Stimulated activated CD4-positive, alpha-beta T cell treated with anti-CD3 and anti-CD28 coated beads, Interleukin-12 subunit alpha, Interleukin-12 subunit beta, amount 100 ng/mL, for 48 hours (primary cell): ENCODE measurements at places on chromosomes 7 and 10.

DNA sequence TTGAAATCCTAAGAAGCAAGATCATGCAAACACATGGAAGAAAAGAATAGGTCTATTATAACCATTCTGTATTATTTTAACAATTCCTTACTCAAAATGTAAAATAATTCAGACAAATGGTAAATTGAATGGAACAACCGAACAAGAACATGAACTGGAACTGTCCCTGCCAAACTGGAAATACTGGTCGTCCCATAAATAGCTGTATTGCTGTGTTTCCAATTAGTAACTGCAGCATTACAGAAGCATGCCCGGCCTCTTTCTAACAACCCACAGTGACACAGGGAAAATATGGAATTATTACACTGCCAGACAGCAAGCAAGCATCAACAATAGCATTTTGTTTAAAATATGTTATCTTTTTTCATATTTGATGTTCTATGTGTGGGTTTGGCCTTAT lies 1138.5 kb upstream of the PHF14 start:
- DNase-seq = no peak

- DNase-seq = no peak
These were observed 201.9 kb downstream of the INHBA start for GRCh38 chr7:41501006-41501405.

GRCh38 chr7:150787321-150788281 lies 12.6 kb downstream of the TMEM176B start:
- no peak for DNase-seq

DNA sequence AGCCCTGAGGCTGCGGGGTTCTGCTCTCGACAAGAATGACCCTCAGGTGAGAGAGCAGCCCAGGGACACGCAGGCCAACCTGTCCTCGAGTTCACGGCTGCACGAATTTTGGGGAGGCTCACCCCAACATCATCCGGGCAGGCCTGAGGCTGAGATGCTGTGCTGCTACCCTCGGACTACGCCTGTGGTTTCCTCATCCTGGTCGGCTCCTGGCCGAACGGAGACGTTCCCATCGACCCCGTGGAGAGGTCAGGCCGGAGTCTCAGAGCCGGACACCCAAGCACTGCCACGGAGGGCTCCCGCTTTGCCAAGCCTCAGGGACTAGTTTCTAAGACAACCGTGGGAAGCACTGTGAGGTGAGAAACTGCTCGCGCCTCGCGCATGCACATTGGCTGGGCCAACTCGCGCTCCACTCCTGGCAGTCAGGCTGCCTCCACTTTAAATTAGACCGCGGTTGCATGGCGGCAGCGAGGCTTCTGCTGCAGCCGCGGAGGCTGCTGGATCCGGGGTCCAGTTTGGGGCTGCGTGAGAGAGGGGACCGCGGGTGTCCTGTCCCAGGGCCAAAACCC lies 203.4 kb downstream of the ZNF716 start:
- DNase-seq = no peak

GRCh38 chr10:48574322-48574796 lies 30.5 kb downstream of the ARHGAP22 start:
- DNase-seq = no peak

GRCh38 chr7:157009170-157009777 lies 1.2 kb downstream of the MNX1 start:
- no peak for DNase-seq

- DNase-seq = no peak
These were observed 27.8 kb downstream of the DIP2C start for GRCh38 chr10:661597-662222.

GRCh38 chr7:139697056-139697455 lies 80.7 kb downstream of the HIPK2 start:
- DNase-seq = no peak

DNA sequence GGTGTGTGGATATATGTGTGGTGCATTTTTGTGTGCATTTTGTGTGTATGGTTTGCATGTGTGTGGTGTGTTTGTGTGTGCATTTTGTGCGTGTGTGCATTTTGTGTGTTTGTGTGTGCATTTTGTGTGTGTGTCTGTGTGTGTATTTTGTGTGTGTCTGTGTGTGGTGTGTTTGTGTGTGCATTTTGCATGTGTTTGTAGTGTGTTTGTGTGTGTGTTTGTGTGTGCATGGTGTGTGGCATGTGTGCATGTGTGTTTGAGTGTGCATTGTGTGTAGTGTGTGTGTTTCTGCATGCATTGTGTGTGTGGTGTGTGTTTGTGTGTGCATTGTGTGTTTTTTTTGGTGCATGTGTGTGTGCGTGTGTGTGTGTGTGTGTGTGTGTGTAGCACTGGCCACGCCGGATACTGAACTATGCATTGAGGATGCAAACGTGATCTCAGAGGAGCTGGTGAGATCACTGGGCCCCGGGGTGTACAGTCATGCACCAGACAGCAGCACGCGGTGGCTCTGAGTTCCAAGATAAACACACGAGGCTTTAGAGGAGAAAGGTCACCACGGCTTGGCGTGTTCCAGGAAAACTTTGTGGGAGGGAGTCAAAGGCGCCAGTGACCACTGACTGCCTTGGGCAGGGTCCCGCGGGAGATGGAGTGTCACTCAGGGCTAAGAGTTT lies 106.6 kb upstream of the SHH start:
- DNase-seq = no peak

DNA sequence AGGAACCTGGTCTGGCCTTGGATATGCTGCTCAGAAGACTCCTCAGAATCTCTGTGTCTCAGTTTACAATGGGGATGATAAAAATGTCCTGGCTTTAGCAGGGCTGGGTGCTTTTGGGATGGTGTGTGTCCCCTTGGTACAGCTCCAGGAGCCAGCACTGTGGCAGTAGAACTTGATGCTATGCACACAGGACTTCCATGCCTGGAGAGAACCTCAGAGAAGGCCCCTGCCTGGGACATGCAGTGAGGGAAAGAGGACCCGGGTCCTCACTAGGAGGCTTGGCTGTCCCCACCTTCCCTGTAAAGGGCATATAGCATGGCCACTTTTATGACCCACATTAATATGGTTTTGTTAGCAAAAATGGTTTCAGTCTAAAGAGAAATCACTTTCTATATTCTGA lies 100.5 kb downstream of the GLRX3 start:
- no peak for DNase-seq

- DNase-seq = no peak
These were observed 395.6 kb downstream of the CALN1 start for GRCh38 chr7:72016574-72016973.

GRCh38 chr10:63843107-63843506 lies 321.9 kb downstream of the REEP3 start:
- no peak for DNase-seq

DNA sequence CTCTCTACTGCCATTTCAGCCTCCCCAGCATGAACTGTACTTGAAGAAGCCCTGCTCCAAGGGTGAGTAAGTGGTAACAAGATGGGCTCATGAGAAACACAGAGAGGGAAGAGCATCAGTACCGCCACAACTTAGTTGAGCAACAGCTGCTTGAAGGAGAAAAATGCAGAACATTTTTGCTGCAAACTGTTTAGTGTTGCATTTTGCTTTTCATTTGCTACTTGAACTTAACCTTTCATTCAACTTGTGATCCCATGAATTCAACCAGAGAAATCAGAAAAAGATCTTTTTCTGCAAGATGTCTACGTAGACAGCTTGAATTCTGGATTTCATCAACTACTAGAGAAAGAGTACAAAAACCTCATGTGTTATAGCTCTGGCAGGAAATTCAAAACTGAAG lies 40.7 kb downstream of the ANK3 start:
- no peak for DNase-seq

DNA sequence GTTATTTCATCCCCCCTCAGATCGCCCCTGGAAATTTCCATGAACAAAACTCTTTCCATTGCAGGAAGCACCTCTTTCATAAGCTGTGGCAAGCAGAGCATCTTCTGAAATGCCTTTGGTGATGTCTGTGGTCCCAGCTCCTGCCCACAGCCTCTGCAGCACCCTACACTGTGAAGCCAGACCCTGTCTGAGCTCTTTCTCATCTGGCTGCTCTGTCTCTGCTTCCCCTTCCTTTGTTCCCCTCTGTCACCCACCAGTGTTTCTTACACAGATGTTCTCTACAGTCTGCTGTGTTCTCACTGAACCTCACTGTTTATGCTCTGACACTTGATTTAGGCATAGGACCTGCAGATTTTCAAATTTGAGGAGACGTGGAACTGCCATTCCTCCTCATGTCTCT lies 1.9 kb upstream of the TAS2R39 start:
- no peak for DNase-seq

DNA sequence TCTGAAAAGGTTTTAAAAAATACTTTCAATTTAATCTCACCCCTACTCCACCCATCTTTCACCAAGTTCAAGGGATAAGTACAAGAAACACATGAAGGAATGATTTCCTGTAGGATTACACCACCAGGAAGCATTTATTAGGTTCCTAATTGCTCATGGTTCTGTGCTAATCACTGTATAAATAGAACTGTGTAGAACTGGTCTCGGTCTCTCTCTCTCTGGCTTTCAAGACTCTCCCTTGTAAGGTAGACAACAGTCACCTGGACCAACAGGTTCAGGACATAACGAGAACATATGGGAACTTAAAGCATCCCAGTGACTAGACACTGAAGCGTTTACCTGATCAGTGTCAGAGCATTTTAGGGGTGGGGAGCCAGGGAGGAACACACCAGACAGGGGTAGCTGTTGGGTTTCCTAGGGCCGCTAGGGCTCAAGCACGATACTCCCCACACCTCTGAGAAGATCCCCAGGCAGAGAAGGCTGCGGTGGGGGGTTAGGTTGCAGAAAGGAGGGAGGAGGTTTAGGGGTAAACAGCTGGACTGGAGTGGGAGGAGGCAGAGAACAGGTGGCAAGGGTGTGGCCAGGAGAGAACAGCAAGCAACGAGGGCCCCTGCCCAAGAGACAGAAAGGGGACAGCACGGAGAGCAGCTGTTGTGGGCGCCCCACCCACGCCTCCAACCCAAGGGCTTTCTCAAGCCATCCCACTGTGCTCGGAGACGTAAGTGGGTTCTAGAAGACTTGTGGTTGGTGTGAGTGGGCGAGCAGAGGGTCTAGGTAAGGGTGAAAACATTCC lies 52.5 kb upstream of the USP6NL start:
- no peak for DNase-seq

GRCh38 chr7:69906283-69906995 lies 308.2 kb downstream of the AUTS2 start:
- DNase-seq = no peak

- no peak for DNase-seq
These were observed 32.2 kb downstream of the MRPS33 start for GRCh38 chr7:140982508-140982907.

GRCh38 chr10:110081911-110082310 lies 74.1 kb downstream of the ADD3 start:
- DNase-seq = no peak

GRCh38 chr10:24383681-24384106 lies 174.8 kb downstream of the KIAA1217 start:
- DNase-seq = peak; percentile 40

DNA sequence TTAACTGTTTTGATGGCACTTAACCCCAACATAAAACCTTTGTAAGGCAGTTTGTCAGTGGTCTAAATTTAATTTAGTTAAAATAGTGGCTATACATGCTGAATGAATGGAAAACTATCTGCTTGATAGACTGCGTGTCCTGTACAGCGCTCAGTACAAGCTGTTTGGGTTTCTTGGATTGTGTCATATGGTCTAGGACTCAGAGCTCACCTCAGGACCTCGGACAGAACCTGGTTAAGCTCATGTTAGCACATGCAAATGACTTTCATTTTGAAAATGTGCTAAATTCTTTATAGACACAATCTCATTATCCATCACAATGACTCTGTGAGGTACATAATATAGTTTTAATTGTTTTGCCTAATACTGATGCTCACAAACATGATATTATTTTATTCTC lies 55.7 kb upstream of the RELN start:
- DNase-seq = no peak

GRCh38 chr7:93212881-93213280 lies 13.4 kb downstream of the HEPACAM2 start:
- no peak for DNase-seq

GRCh38 chr7:135109976-135110375 lies 37.9 kb upstream of the TMEM140 start:
- DNase-seq = no peak

GRCh38 chr7:51182636-51183166 lies 133.9 kb downstream of the COBL start:
- DNase-seq = no peak

- no peak for DNase-seq
These were observed 132.3 kb downstream of the HGF start for GRCh38 chr7:81637534-81637933.

GRCh38 chr10:108203905-108204527 lies 1039.5 kb upstream of the SORCS1 start:
- DNase-seq = no peak

DNA sequence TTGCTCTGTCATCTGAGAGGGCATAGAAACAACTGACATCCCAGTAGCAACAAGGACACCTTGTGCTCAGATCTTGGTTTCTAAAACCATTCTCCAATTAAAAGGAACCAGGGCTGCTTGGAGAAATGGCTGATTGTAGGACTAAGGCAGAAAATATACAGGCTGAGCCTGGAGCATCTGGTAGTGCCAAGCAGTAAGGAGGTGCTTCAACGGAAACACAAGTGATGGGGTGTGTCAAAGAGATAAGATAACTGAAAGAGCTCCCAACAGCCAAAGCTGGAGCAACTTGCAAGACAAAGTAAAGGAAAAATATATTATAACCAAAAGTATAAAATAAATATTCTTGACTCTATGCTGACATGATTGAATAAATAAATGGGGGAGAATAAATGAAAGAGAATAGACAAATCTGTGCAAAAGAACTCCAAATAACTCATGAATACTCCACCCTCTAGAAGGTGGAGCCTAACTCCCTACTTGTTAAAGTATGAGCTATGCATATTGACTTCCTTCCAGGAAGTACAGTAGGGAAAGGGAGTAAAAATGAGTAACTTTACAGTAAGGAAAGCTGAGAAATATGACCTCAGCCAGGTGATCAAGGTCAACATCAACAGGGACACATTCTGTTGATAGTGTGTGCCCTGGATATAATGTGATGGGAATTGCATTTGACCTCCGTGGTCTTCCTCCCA lies 162.4 kb downstream of the NOC3L start:
- no peak for DNase-seq

GRCh38 chr7:148020679-148021078 lies 569.9 kb upstream of the C7orf33 start:
- no peak for DNase-seq

- no peak for DNase-seq
These were observed 40.0 kb downstream of the TNKS2 start for GRCh38 chr10:91838199-91838598.

GRCh38 chr10:119268871-119269506 lies 61.6 kb downstream of the GRK5 start:
- DNase-seq = no peak

- DNase-seq = no peak
These were observed 31.9 kb downstream of the NEUROD6 start for GRCh38 chr7:31308652-31309051.
